ENCODE measurements at places on chromosomes 7 and 10. TPM values are rescaled to one million over a fixed set of nuclear protein-coding genes. Genes with fewer than 3 reads are reported as not detected.

Gene PAX4
- not detected for total RNA-seq

DNA sequence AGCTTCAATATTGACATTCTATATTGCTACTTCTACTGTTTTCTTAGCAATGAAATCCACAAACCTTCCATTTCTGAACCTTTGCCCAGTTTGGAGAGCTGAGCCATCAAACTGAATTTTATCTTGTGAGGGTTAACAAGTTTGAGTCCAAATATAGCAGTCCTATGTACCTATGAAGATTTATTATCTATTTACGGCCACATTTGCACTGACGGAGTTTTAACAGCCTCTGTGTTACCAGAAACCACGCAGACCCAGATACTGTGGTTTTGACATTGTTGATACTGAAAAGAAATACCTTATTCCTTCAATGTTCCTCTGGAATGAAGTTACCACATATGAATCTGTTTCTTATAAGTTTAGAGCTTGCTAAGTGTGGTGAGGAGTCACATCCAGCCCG, 172.6 kb downstream of the FGFR2 start:
- H3K4me3 ChIP-seq: no peak overlapping the region
- no peaks in the 10 kb centered on the region for H3K36me3 ChIP-seq
- no peaks in the 10 kb centered on the region for H3K27me3 ChIP-seq
- DNase-seq: no peak
- no peaks in the 10 kb centered on the region for H3K4me1 ChIP-seq

- H3K4me1 ChIP-seq: no peaks in the 10 kb centered on the region
- no peak overlapping the region for H3K27ac ChIP-seq
- no peaks in the 10 kb centered on the region for H3K27me3 ChIP-seq
These were observed 85.4 kb downstream of the UNCX start for GRCh38 chr7:1318051-1318450.

DNA sequence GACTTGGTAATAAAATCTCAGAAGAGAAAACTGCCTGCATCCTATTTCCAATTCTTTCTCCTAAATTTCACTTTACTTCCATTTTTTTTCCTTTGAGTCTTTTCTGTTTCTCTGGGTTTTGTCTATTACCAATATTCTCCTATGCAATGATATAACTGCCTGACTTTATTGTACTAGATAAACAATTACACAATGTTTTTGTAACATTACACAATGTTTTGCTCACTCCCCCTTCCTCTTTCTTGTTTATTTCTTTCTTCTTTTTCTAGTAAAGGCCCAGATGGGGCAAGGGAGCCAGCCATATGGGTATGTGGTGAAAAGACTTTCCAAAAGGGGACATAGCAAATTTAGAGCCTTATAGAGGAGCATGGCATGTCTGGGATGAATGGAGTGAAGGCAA, 278.7 kb upstream of the PHYHIPL start:
- no peaks in the 10 kb centered on the region for H3K27me3 ChIP-seq
- H3K27ac ChIP-seq: no peak overlapping the region
- DNase-seq: no peak
- H3K4me3 ChIP-seq: no peak overlapping the region
- no peaks in the 10 kb centered on the region for H3K36me3 ChIP-seq
